Activated CD8-positive, alpha-beta T cell treated with anti-CD3 and anti-CD28 coated beads, Interleukin-2, amount 10 ng/mL, durations not matched to agents 7 days and 5 days (primary cell): ENCODE measurements at places on chromosomes 5 and 9.

DNA sequence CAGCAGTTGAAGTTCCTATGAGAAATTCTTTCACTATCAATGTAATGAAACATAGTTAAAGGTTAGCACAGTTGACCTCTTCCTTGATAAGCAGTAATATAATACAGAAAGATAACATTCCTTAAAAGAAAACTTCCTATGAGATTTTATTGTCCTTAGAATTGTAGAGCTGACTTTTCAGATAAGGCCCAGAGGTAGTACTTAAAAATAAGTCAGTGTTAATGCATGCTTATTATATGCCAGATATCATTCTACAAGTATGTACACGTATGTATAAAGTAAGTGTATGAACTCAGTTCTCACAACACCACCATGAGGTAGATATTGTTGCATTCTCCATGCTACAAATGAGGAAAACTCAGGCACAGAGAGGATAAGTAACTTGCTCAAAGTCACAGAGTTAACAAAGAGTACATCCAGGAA, 15.3 kb downstream of the AP3S1 start:
- no peaks in the 10 kb centered on the region for H3K27me3 ChIP-seq
- H3K4me1 ChIP-seq, result peaks cover 9% of the 10 kb centered on the region
- H3K4me3 ChIP-seq, result no peak overlapping the region
- DNase-seq, result no peak

DNA sequence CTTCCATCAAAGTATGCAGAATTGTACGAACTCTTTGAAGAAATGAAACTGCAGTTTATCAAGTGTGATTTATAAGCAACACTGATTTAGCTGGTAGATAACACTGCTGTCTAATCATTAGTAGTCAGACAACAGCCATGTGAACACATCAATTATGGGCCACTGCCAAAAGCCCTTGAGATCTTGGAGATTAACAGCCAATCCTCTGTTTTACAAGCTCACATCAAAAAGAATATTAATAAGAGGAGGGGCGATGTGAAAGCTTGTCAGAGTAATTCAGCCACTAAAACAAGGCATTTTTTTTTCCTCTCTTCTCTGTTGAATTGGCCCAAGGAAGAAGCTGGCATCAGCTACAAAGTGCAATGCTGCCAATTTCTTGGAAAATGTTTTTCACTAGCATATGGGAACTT, 28.1 kb downstream of the ZNF608 start:
- H3K36me3 ChIP-seq, result no peaks in the 10 kb centered on the region
- H3K27ac ChIP-seq, result no peak overlapping the region
- H3K4me3 ChIP-seq, result no peak overlapping the region
- H3K4me1 ChIP-seq, result no peaks in the 10 kb centered on the region
- no peak for DNase-seq
- H3K27me3 ChIP-seq, result no peaks in the 10 kb centered on the region

DNA sequence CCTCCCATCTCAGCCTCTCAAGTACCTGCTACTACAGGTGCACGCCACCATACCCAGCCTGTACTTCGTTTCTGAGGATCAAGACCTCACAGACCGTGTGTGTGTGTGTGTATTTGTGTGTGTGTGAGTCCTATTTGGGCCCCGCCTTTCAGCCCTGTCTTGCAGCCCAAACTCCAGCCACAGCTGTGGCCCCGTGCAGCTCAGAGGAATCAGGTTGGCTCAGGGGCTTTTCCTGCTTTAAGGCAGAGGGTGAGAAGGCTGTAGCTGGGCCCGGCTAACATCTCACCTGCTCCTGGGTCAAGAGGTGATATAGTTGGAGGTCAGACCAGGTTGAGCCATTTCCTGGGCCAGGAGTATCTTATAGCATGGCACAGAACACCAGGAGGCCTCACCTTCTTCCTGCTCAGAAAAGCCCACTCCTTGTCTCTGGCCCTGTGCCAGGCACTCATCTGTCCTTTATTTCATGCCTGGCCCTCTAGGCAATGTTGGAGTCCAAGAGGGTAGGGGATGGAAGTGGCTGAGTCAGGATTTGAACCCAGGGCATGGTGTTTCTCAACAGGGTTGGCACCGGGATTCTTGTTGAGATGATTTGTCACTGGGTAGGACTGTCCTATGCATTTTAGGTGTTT, 1.6 kb upstream of the PHYKPL start:
- no peaks in the 10 kb centered on the region for H3K27me3 ChIP-seq
- H3K36me3 ChIP-seq, result peaks cover 29% of the 10 kb centered on the region
- no peak overlapping the region for H3K4me3 ChIP-seq
- H3K27ac ChIP-seq, result peak overlapping the region; percentile 72
- peaks cover 87% of the 10 kb centered on the region for H3K4me1 ChIP-seq

GRCh38 chr5:110275878-110276277, 450.6 kb downstream of the TMEM232 start:
- DNase-seq, result no peak
- H3K4me1 ChIP-seq, result no peaks in the 10 kb centered on the region
- H3K4me3 ChIP-seq, result no peak overlapping the region
- no peak overlapping the region for H3K27ac ChIP-seq

DNA sequence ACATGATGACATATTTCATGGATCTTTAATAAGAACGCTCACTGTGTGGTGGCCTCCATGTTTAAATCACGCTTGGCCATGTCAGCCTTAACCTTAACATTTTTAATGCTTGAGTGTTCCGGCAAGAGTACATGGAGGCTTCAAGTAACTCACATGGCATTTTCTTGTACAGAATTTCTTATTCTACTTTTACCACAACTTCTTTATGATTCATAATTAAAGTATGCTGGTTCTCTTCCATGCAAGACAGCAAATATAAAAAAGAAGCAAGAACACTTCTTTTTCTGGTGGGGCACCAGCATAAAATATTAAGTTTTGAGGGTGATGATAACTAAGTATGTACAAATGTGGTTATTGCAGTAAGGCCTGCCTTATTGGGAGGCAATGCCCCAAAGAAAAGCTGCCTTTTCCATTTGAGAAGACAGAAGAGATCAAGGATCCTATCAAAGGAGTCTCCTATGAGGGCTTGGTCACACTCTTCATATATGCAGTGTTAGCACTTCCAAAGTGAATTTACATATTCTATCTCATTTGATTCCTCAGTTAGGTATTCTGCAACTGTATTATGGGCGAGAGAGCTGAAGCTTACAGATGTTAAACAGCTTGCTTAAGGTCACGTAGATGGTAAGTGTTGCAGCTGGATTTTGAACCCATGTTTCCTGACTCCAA, 382.7 kb upstream of the MEF2C start:
- no peak overlapping the region for H3K27ac ChIP-seq
- no peak for DNase-seq
- H3K4me1 ChIP-seq, result no peaks in the 10 kb centered on the region
- no peak overlapping the region for H3K4me3 ChIP-seq
- peaks cover 3% of the 10 kb centered on the region for H3K27me3 ChIP-seq

GRCh38 chr5:166166071-166166470, 2125.4 kb upstream of the WWC1 start:
- no peak overlapping the region for H3K27ac ChIP-seq
- no peaks in the 10 kb centered on the region for H3K36me3 ChIP-seq
- H3K4me1 ChIP-seq, result no peaks in the 10 kb centered on the region
- no peak for DNase-seq
- no peaks in the 10 kb centered on the region for H3K27me3 ChIP-seq
- H3K4me3 ChIP-seq, result no peak overlapping the region

DNA sequence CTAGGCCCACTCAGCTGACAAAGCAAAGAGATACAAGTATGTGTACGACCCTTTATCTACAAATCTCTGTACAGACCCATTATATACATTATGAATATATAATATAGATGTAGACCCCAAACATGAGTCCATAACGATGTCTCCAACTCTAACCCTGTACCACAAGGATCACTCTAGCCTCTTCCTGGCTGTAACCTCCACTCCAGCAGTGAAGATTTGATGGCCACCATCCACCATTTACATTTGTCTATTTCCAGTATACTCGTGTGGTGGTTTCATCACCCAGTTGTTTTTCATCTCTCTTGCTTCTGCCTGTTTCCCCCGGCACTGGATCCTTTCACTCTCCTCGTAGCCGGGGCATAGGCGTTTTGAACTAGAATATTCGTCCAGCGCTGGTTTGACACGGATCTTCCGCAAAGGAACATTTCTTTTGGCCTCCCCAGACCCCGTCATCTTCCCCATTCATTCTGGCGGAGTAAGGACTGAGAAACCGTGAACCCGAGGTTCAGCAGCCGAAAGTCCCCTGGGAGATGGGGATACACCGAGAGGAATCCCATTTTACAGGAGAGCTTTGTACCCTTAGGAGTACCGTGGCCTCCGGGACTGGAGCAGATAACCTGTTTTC, 828 bp upstream of the TRIO start:
- H3K36me3 ChIP-seq, result no peaks in the 10 kb centered on the region
- peak overlapping the region; percentile 49 for H3K4me3 ChIP-seq
- peaks cover 54% of the 10 kb centered on the region for H3K27me3 ChIP-seq
- H3K27ac ChIP-seq, result no peak overlapping the region
- peaks cover 11% of the 10 kb centered on the region for H3K4me1 ChIP-seq
- no peak for DNase-seq

GRCh38 chr9:36063804-36064447, 27.2 kb downstream of the RECK start:
- peaks cover 6% of the 10 kb centered on the region for H3K36me3 ChIP-seq
- no peaks in the 10 kb centered on the region for H3K4me1 ChIP-seq
- no peaks in the 10 kb centered on the region for H3K27me3 ChIP-seq
- H3K27ac ChIP-seq, result no peak overlapping the region
- H3K4me3 ChIP-seq, result no peak overlapping the region

- no peaks in the 10 kb centered on the region for H3K27me3 ChIP-seq
- H3K36me3 ChIP-seq, result peaks cover 9% of the 10 kb centered on the region
- no peak overlapping the region for H3K4me3 ChIP-seq
- no peak overlapping the region for H3K27ac ChIP-seq
- DNase-seq, result no peak
- H3K4me1 ChIP-seq, result no peaks in the 10 kb centered on the region
These were observed 133.3 kb upstream of the DPYSL3 start for GRCh38 chr5:147643142-147643541.

DNA sequence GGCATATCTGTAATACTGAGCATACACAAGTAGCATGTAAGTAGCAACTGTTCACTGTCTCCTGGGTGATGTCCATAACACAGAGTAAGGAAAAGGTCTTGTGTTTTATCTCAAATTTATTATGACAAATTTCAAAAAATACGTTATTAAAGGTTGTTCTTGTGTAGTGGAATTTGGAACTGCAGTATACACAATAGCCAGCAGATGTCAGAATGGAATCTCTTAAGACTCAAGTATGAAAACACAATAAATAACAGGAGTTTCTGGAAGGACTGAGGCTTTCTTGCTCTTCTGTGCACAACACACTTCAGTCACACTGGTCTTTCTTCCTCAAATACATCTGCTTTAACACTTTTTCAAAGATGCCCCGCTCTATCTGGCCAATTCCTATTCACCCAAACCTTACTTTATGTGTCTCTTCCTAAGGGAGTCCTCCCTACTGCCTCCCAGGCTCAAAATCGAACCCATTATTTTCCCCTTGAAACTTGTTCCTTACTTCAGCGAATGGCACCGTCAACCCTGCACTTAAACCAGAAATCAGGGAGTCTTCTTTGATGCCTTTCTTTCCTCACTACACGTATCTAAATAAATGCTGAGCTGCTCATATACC, 6.5 kb upstream of the FBXO10 start:
- H3K36me3 ChIP-seq, result peaks cover 47% of the 10 kb centered on the region
- H3K27me3 ChIP-seq, result no peaks in the 10 kb centered on the region
- no peak overlapping the region for H3K4me3 ChIP-seq

GRCh38 chr9:34362614-34363214, 14.0 kb downstream of the MYORG start:
- no peaks in the 10 kb centered on the region for H3K27me3 ChIP-seq
- no peak overlapping the region for H3K27ac ChIP-seq
- peaks cover 10% of the 10 kb centered on the region for H3K36me3 ChIP-seq
- H3K4me3 ChIP-seq, result no peak overlapping the region
- no peak for DNase-seq

GRCh38 chr5:65440456-65440855, 41.3 kb downstream of the ADAMTS6 start:
- H3K27me3 ChIP-seq, result no peaks in the 10 kb centered on the region
- H3K4me3 ChIP-seq, result no peak overlapping the region
- no peak for DNase-seq
- H3K36me3 ChIP-seq, result no peaks in the 10 kb centered on the region

DNA sequence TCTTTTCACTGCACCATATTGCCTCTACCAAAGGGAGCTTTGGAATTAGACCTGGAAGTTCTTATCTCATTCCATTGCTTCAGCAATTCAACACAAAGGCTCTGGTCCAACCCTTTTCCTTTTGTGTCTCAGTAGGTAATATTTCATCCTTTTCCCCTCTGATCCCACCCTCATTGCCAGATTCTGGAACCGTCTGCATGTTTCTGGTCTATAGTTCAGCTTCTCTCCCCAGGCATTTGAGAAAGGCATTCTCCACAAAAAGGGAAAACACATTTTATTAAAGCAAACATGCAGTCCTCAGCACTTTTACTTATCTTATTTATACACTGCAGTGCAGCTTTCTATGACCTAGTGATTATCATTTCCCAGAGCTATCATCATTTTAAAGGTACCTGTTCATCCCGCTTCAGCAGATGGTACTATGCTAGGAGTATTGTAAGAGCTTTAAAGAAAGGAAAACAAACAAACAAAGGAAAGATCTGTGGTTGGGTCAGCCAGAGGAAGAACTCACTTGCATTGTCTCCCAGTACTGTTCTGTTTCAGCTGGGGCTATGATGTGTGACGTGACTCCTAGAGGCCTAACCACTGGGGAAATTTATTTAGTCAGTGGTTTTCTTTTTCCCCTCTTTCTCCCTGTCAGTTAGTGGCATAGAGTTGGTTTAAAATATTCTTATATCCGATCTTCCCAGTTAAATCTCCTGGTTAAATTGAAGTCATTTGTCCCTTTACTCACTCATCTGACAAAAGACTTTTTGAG, 269.2 kb downstream of the TMEM38B start:
- no peak overlapping the region for H3K27ac ChIP-seq
- H3K4me1 ChIP-seq, result no peaks in the 10 kb centered on the region
- H3K27me3 ChIP-seq, result no peaks in the 10 kb centered on the region
- H3K36me3 ChIP-seq, result no peaks in the 10 kb centered on the region
- DNase-seq, result no peak

GRCh38 chr9:82080265-82080664, 91.7 kb downstream of the SPATA31D1 start:
- DNase-seq, result no peak
- no peaks in the 10 kb centered on the region for H3K4me1 ChIP-seq
- no peaks in the 10 kb centered on the region for H3K36me3 ChIP-seq

DNA sequence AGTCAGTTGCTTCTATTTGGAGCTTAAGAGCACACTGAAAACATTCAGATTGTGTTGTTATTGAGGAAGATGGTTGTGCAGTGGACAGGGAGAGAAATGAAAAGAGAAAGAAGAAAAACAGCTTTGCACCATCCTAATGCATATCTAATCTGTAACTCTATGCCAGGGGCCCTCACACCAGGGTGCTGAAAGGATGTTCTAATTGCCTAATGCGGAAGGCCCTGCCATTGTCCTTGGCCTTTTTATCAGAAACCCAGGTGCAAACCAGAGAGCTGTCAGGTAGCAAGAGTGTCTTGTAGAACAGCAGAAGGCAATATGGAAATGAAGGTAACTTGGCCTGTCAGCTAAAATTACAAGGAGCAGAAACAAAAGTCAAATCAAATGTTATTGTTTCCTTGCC, 384.5 kb upstream of the PIK3R1 start:
- H3K4me3 ChIP-seq, result no peak overlapping the region
- no peaks in the 10 kb centered on the region for H3K36me3 ChIP-seq
- H3K27ac ChIP-seq, result no peak overlapping the region
- H3K27me3 ChIP-seq, result no peaks in the 10 kb centered on the region
- DNase-seq, result no peak

- no peak overlapping the region for H3K27ac ChIP-seq
- peaks cover 40% of the 10 kb centered on the region for H3K27me3 ChIP-seq
- no peak overlapping the region for H3K4me3 ChIP-seq
- DNase-seq, result no peak
These were observed 11.9 kb downstream of the UNC5A start for GRCh38 chr5:176822041-176822792.
